Placental pericyte (primary cell): ENCODE measurements at places on chromosomes 3 and 15. TPM values are rescaled to one million over a fixed set of nuclear protein-coding genes. Genes with fewer than 3 reads are reported as not detected.

Gene COPG1
- total RNA-seq, result 452 and 528 TPM in 2 replicates

Gene SLC28A1
- total RNA-seq, result not detected in 2 replicates

Gene SNX22
- total RNA-seq, result under 0.01 and 0.14 TPM in 2 replicates

Gene GOLIM4
- 65.0 and 74.3 TPM in 2 replicates for total RNA-seq

Gene SAMMSON
- total RNA-seq, result not detected in 2 replicates

Gene STRIT1
- not detected in 2 replicates for total RNA-seq

Gene TSEN2
- total RNA-seq, result 7.9 and 16.0 TPM in 2 replicates

Gene CFAP91
- total RNA-seq, result under 0.01 TPM in 1 of 2 replicates, not detected in the other

Gene EHD4
- total RNA-seq, result 14.7 and 60.0 TPM in 2 replicates

Gene SPG21
- total RNA-seq, result 98.7 and 101 TPM in 2 replicates

Gene HEXA
- total RNA-seq, result 48.5 and 115 TPM in 2 replicates

Gene ST3GAL6
- total RNA-seq, result 6.9 and 14.0 TPM in 2 replicates

Gene CD80
- total RNA-seq, result not detected in 2 replicates

Gene TTC23
- total RNA-seq, result 19.0 and 27.8 TPM in 2 replicates

Gene GRM7
- total RNA-seq, result not detected in 2 replicates

Gene KLHL40
- not detected in 2 replicates for total RNA-seq

Gene SEMA3B
- total RNA-seq, result 3.0 and 25.4 TPM in 2 replicates

Gene LINGO1
- not detected in 2 replicates for total RNA-seq

Gene CPN2
- not detected in 2 replicates for total RNA-seq
